ENCODE measurements at places on chromosomes 5 and 9. TPM values are rescaled to one million over a fixed set of nuclear protein-coding genes. Genes with fewer than 3 reads are reported as not detected.

IFNA13 gene
- total RNA-seq, result not detected

SPINK13 gene
- not detected for total RNA-seq

NR4A3 gene
- total RNA-seq, result 3.1 TPM

LTC4S gene
- total RNA-seq, result 7.7 TPM

FOXD4L5 gene
- 1.2 TPM for total RNA-seq
